ENCODE measurements at places on chromosomes 11 and 22.

- H3K27ac ChIP-seq: no peak overlapping the region
- no peaks in the 10 kb centered on the region for H3K36me3 ChIP-seq
- peaks cover 8% of the 10 kb centered on the region for H3K27me3 ChIP-seq
- no peak for DNase-seq
These were observed 321.0 kb downstream of the NTM start for GRCh38 chr11:131691181-131692041.

DNA sequence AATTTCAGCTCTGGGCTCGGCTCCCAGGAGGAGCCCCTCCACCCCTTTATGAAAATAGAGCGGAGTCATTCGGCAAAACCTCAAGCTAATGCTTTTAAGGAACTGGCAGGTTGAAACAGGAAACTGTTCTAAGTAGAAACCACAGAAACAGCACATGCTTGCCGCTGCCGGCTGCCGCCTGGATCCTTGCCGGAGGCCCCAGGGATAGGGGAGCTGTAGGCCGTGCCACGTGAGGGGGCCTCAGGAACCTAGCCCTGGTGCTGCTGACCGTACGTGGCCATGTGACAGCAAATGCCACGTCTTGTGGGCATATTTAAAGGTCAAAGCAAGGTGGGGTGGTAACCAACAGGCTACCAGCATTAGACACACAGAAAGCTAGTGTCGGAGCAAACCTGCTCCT, 77.9 kb upstream of the TIMP3 start:
- no peaks in the 10 kb centered on the region for H3K36me3 ChIP-seq
- peaks cover 41% of the 10 kb centered on the region for H3K4me1 ChIP-seq
- peak; percentile 6 for DNase-seq

DNA sequence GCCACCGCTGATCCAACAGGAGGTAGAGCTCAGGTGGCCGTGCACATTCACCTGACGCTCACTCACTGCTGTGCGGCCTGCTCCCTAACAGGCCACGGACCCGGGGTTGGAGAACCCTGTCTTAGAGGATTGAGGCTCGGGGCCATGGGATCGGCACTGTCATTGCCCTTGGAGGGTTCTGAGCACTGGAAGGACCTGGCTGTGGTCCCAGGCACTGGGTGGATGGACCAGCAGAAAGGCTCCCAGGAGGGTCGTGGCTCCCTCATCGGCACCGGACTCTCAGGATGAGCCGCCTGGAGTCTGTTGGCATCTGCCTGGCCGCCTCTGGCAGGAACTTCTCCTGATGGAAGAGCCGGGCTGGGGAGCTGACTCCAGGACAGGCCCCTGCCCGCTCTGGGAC, 6.5 kb downstream of the KCNQ1 start:
- no peak overlapping the region for H3K4me3 ChIP-seq
- no peak for DNase-seq
- H3K4me1 ChIP-seq: peaks cover 26% of the 10 kb centered on the region
- no peaks in the 10 kb centered on the region for H3K36me3 ChIP-seq
- no peak overlapping the region for H3K27ac ChIP-seq

- no peak for DNase-seq
- H3K27ac ChIP-seq: no peak overlapping the region
- no peaks in the 10 kb centered on the region for H3K36me3 ChIP-seq
- no peak overlapping the region for H3K4me3 ChIP-seq
- no peaks in the 10 kb centered on the region for H3K4me1 ChIP-seq
These were observed 2.4 kb upstream of the OR8G1 start for GRCh38 chr11:124238512-124238911.

DNA sequence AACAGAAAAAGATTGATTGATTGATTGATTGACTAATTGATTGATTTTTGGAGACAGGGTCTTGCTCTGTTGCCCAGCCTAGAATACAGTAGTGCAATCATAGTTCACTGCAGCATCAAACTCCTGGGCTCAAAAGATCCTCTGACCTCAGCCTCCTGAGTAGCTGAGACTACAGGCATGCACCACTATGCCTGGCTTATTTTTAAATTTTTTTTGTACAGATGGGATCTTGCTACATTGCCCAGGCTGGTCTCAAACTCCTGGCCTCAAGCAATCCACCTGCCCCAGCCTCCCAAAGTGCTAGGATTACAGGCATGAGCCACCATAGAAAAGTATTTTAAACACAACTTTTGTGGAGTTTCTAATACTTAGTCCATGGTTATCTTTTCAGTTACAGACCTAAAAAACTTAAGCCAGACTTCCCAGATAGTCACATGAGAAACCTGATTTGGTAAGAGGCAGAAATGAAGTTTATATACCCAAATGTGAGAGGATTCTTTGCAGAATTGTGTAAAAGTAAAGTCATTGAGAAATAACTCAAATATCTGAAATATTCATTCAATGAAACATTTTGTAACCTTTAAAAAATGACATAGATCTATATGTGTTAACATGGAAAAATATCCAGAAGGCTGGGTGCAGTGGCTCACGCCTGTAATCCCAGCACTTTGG, 186.5 kb downstream of the SWAP70 start:
- H3K27ac ChIP-seq: no peak overlapping the region
- no peaks in the 10 kb centered on the region for H3K27me3 ChIP-seq
- H3K4me1 ChIP-seq: no peaks in the 10 kb centered on the region
- peaks cover 8% of the 10 kb centered on the region for H3K36me3 ChIP-seq
- no peak for DNase-seq
- no peak overlapping the region for H3K4me3 ChIP-seq

DNA sequence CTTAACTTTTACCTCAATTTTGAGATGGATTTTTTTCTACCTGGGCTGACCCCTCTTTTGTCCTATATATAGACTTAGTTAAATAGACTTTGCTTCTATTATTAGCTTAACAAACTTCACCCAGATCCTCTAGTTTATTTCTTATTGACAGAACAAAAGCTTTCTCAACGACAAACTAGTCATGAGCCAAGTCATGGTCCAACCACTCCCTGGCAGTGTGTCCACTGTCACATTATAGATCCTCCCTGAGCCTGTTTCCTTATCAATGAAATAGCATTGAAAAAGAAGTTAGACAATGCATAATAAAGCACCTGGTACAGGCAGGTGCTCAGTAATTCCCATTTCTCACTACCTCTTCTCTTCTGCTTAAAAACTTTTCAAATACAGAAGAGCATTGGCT, 155.1 kb downstream of the SPON1 start:
- DNase-seq: no peak
- H3K4me1 ChIP-seq: no peaks in the 10 kb centered on the region
- no peaks in the 10 kb centered on the region for H3K27me3 ChIP-seq
- no peak overlapping the region for H3K27ac ChIP-seq
- H3K36me3 ChIP-seq: no peaks in the 10 kb centered on the region

GRCh38 chr11:114762408-114762807, 84.1 kb downstream of the NXPE2 start:
- no peak overlapping the region for H3K4me3 ChIP-seq
- no peaks in the 10 kb centered on the region for H3K27me3 ChIP-seq
- no peaks in the 10 kb centered on the region for H3K36me3 ChIP-seq
- no peak overlapping the region for H3K27ac ChIP-seq

DNA sequence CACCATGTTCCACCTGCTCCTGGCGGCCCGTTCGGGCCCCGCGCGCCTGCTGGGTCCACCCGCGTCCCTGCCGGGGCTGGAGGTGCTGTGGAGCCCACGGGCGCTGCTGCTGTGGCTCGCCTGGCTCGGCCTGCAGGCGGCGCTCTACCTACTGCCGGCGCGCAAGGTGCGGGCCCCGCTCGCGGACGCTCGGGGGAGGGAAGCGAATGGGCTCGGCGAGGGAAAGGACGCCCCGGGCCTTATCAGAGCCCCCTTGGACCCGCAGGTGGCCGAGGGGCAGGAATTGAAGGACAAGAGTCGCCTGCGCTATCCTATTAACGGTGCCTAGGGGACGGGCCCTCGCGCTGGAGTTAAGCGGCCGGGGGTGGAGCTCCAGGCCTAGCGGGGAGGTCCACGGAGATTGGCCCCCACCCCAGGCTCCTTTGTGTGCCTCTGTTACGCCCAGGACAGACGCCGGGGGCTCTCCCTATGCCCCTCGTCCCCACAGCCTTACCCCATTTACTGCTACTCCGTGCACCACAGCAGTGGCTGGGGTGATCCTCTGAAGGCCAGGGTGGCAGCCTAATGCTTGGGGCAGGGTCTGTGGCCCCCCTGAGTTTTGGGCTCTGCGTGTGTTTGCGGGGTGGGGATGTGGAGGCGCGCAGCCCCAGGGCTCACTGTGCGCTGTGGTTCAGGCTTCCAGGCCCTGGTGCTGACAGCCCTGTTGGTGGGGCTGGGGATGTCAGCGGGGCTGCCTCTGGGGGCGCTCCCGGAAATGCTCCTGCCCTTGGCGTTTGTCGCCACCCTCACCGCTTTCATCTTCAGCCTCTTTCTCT, 1.1 kb downstream of the TM7SF2 start:
- no peaks in the 10 kb centered on the region for H3K27me3 ChIP-seq
- peaks cover 9% of the 10 kb centered on the region for H3K36me3 ChIP-seq
- DNase-seq: peak; percentile 60
- H3K27ac ChIP-seq: peak overlapping the region; percentile 66
- peak overlapping the region; percentile 73 for H3K4me3 ChIP-seq

DNA sequence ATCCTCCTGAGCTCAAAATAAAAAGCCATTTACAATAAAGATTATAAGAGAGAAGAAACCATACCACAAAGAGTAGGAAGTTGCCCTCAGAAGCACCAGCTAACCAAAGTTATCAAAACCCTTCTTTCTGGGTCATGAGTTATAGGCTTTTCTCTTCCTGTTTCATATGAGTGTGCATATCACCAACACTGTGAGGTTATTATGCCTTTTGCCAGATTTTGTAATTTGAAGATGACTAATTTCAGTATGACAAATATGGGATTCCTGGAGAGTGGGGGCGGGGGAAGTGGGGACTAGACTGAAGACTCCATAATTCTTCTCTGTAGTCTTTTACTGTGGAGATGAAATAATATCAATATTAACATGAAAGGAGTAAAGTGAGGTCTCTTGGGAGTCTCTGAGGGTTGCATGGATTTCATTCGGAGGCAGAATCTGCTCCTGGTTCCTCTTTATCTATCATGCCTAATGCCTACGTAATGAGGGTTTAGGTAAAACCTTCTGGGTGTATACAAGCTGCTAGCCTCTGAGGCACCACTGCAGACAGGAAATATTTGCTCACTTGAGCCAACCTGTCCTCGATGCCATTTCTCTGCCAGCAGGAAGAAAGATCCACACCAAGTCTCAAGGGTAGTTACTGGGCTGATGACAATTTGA, 2.1 kb downstream of the LPXN start:
- DNase-seq: no peak
- H3K27me3 ChIP-seq: no peaks in the 10 kb centered on the region
- peak overlapping the region; percentile 99 for H3K27ac ChIP-seq

DNA sequence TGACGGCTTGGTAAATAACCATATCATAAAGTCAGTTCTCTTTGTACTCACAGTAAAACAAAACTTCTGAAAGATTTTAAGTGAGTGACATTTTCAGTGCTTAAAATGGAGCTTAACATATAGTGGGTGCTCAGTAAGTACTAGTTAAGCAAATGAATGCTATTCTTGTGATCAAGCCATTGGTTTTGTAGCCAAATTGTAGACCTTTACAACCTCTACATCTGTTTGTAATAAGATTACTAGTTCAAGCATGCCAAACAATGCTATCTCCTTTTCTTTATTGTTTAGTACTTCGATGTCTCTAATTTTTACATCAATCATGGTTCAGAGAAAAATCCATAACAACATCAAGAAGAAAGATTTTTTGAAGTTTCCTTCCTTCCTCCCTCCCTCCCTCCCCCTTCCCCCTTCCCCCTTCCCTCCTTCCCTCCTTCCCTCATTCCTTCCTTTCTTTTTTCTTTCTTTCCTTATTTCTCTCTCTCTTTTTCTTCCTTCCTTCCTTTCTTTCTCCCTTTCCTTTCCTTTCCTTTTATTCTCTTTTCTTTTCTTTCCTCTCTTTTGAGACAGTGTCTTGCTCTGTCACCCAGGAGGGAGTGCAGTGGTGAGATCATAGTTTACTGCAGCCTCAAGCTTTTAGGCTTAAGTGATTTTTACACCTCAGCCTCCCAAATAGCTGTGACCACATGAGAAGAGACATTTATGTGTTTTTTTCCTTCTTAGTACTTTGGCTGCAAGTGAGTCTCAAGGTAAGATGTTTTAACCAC, 5.7 kb upstream of the OR51B4 start:
- H3K36me3 ChIP-seq: no peaks in the 10 kb centered on the region
- no peak for DNase-seq
- no peaks in the 10 kb centered on the region for H3K27me3 ChIP-seq
- no peak overlapping the region for H3K4me3 ChIP-seq
- H3K4me1 ChIP-seq: no peaks in the 10 kb centered on the region

- H3K27ac ChIP-seq: no peak overlapping the region
- H3K36me3 ChIP-seq: no peaks in the 10 kb centered on the region
- H3K4me1 ChIP-seq: no peaks in the 10 kb centered on the region
- no peaks in the 10 kb centered on the region for H3K27me3 ChIP-seq
These were observed 90.6 kb downstream of the DSCAML1 start for GRCh38 chr11:117706322-117706814.

- no peaks in the 10 kb centered on the region for H3K27me3 ChIP-seq
- no peaks in the 10 kb centered on the region for H3K4me1 ChIP-seq
- H3K36me3 ChIP-seq: no peaks in the 10 kb centered on the region
- no peak overlapping the region for H3K4me3 ChIP-seq
- no peak for DNase-seq
These were observed 116.0 kb downstream of the RBFOX2 start for GRCh38 chr22:35912658-35913057.

GRCh38 chr11:47332791-47333525, 19.5 kb downstream of the MYBPC3 start:
- H3K36me3 ChIP-seq: peaks cover 12% of the 10 kb centered on the region
- no peaks in the 10 kb centered on the region for H3K27me3 ChIP-seq
- no peak overlapping the region for H3K4me3 ChIP-seq
- no peak for DNase-seq

DNA sequence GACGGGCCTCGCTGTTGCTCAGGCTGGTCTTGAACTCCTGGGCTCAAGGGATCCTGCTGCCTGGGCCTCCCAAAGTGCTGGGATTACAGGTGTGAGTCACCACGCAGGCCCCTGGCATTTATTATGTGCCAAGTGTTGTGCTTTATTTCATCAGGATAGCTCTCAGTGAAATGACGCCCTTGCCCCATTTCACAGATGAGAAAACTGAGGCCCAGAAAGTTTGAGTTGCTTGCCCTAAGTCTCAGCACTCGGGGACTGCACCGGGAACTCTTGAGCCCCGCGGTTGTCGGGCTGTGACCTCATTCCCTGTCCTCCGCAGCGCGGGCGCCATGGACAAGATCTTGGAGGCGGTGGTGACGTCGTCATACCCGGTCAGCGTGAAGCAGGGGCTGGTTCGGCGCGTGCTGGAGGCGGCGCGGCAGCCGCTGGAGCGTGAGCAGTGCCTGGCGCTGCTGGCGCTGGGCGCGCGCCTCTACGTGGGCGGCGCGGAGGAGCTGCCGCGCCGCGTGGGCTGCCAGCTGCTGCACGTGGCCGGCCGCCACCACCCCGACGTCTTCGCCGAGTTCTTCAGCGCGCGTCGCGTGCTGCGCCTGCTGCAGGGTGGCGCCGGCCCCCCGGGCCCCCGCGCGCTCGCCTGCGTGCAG, 7.3 kb downstream of the USP35 start:
- H3K4me1 ChIP-seq: peaks cover 44% of the 10 kb centered on the region
- peaks cover 3% of the 10 kb centered on the region for H3K36me3 ChIP-seq
- H3K27me3 ChIP-seq: no peaks in the 10 kb centered on the region
- no peak overlapping the region for H3K4me3 ChIP-seq

GRCh38 chr11:92087725-92088537, 136.7 kb upstream of the FAT3 start:
- no peaks in the 10 kb centered on the region for H3K36me3 ChIP-seq
- H3K27me3 ChIP-seq: no peaks in the 10 kb centered on the region
- DNase-seq: no peak
- no peak overlapping the region for H3K27ac ChIP-seq

Measured in T-cell (primary cell).